ENCODE measurements at places on chromosomes 1 and 21.

DNA sequence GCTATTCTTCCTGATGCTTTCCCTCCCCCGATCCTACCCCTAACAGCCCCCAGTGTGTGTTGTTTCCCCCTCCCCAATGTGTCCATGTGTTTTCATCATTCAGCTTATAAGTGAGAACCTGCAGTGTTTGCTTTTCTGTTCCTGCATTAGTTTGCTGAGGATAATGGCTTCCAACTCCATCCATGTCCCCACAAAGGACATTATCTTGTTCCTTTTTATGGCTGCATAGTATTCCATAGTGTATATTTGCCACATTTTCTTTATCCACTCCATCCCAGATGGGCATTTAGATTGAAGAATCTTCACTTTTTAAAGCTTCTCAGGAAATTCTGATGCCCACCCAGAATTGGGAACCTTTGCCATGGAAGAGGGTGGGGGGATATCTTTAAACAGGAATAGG is 19.0 kb upstream of the SLC2A1 start:
- DNase-seq = no peak

GRCh38 chr1:215417122-215417521 is 150.0 kb upstream of the KCTD3 start:
- DNase-seq = no peak

DNA sequence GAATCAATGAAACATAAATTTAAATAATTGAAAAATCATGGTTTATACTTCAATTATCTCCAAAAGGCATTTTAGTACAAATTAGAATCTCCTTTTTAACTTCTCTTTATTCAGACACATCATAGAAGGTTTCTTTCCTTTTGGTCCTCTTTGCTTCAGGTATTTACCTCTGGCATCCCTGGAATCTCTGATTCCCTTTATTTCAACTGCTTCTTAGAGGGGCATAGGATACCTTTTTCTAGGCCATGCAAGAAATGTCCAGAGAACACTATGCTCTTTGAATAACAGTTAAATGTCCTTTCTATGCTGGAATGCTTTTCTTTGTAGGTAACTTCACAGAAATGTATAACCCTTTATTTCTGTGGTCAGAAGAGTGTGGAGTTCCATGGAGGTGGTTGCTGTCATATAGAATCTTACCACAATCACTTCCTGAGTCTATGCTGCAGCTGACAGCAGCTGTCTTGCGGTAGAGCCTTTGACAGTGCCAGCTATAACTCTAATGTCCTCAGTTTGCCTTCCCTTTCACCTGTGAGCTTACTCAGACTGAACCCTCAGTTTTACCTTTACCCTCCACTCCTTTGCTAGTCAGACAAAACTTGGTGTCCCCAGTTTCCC is 8.6 kb downstream of the LAMC2 start:
- no peak for DNase-seq

GRCh38 chr1:3369446-3370076 is 84.9 kb upstream of the ARHGEF16 start:
- DNase-seq = no peak

- no peak for DNase-seq
Observed at GRCh38 chr1:50251702-50252101, 143.0 kb downstream of the ELAVL4 start.

DNA sequence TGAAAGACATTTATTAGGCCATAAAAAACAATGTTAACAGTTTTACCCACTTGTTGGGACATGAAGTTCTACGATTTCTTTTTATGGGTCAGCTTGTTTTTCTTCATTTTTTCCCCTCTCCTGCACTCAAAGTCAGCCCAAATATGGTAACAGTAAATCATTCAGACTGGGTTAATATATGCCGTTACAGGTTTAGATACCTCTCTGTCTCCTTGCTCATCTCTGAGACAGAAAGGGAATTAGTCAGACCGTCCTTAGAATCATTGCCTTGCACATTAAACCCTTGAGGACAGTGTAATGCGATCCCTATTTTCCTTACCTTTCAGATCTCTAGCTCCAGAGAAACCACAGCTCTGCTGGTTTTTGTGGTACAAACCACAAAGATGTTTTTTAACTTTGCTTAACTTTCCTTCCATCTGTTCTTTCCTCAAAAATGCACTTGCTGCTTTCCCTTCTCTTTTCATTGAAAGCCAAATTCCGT is 613.3 kb downstream of the PLPP3 start:
- no peak for DNase-seq

GRCh38 chr1:206658981-206659273 is 23.6 kb downstream of the DYRK3 start:
- DNase-seq = no peak

DNA sequence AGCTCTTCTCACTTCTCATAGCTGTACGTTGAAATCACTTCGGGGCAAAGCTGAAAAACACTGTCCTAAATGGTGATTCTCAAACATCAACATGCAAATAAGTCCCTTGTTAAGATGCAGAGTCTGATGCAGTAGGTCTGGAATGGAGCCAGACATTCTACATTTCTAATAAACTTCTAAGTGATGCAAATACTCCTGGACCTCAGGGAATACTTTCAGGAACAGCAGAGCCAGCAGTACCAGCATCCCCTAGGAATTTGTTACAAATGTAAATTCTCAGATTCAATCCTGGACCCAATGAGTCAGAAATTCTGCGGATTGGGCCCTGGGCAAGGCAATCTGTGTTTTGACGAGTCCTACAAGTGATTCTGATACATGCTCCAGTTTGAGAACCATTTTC is 152.3 kb downstream of the PCNX2 start:
- no peak for DNase-seq

DNA sequence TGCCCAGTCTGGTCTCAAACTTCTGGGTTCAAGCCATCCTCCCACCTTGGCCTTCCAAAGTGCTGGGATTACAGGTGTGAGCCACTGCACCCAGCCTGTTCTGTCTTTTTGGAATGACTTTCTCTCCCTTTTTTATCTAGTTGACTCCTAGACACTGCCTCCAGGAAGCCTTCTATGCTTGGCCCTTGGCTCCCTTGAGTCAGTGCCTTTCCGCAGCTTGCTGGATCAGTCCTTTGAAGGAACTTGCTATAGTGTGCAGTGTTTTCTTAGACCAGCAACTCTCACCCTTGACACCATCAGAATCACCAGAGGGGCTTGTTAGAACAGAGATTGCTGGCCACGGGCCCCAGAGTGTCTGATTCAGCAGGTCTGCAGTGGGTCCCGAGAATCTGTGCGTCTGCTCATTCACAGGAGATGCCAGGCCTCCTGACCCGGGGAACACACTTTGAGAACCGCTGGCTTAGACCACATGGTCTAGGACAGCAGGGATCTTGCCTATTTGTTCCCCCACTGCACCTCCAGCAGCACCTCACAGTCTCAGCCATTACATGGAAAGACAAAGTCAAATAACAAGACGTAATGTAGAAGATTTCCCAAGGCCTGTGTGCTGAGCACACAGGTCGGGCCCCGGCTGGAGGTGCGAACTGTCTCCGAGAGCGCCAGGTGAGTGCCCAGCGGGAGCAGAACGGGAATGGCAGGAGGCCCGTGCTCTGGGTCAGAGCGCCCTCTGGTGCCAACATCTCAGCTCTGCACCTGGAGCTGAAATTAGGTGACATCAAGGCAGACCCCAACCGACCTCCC is 27.4 kb upstream of the CTPS1 start:
- peak; percentile 40 for DNase-seq

DNA sequence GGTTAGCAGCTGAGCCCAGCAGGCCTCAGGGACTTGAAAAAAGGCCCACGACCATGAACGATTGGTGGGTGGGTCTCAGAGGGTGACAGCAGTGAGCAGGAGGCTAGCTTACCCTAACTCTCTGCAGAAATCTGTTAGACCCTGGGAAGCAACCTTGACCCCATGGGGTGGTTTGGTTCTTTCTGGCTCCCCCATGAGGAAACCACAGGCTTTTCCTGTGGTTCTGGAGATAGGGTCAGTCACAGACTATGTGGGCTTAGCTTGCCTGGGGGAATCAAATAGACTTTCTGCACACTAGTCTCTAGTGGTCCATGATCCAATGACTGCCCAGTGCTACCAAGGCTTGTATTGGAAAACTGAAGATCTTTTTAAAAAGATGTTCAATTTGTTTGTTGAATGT is 118.1 kb downstream of the PLXNA2 start:
- no peak for DNase-seq

DNA sequence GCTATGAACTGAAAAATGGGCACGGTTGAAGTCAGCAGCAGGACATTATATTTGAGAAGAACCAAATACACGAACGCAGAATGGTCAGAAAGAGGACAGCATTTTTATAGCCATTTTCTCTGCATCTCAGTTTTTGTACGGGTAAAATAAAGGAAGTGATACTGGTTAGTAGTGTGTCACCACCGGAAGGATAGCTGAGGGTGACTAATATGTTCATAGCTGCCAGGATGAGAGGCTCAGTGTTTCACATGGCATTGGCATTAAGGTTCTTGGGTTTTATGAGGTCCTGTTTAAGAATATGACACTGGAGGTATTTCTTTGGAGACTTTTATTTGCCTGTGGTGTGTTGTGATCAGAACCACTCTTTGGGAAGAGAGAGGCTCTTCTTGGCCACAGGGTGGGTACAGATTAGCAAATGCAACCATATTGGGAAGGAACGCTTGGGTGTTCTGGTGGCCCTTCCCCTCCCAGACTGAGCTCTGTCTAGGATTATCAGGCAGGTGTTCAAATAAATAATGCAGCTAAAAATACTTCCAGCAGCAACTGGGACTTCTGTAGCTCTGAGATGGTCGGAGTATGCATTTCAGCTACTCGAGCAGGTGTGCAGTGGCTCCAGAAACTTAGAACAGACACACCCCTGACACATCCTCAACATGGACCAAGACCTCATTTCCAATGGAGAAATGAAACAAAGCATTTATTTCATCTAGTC is 158.2 kb downstream of the PBX1 start:
- no peak for DNase-seq

GRCh38 chr21:44930543-44930981 is 9.3 kb upstream of the SLX9 start:
- DNase-seq = no peak

DNA sequence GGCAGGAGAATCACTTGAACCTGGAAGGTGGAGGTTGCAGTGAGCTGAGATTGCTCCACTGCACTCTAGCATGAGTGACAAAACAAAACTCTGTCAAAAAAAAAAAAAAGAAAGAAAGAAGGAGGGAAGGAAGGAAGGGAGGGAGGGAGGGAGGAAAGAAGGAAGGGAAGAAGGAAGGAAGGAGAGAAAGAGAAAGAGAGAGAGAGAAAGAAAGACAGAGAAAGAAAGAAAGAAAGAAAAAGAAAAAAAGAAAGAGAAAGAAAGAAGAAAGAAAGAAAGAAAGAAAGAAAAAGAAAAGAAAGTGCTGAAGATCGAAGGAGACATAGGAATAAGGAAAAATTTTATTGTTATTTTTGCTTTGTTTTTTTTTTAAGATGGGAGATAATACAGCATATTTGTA is 166.7 kb downstream of the SLC44A5 start:
- no peak for DNase-seq

DNA sequence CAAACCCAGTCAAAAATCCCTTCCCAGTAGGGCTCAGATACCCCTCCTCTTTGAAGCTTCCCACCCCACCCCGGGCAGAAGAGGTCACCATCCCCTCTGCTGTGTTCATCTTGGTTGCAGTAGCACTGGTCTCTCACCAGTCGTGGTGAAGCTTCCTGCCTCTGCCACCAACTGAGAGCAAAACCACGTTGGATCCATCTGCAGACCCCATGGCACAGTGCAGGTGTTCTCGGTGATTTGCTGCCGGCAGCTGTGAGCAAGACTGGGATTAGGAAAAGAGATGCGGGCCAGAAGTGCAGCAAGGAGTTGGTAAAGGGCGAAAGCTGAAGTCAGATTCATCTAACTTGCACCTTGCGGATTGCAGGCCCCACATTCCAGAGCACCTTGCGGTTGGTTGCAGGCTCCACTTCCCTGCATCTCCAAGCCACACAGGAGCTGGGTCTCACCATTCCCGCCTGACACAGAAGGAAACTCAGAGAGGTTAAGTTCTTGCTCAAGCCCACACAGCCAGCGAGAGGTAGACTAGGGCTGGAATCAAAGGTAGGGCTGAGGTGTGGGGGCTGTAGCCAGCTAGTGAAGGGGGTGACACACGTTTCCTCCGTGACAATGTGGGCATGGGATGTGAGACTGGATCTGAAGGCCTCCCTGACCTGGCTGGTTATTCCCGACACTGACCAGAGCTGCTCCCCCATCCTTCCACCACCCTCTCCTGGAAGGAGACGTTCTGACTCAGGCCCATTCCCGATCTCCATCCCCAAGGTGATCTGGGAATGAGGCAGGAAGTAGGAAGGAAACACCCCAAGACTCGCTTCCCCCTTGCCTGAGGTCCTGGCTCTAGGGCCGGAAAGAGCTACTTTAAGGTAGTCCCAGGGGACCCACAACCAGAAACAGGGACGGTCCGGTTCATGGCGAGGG is 3.3 kb upstream of the FAM110D start:
- DNase-seq = no peak

GRCh38 chr1:159843459-159843858 is 16.8 kb downstream of the SLAMF8 start:
- DNase-seq = no peak

- DNase-seq = no peak
Observed at GRCh38 chr1:179169616-179170467, 59.6 kb downstream of the ABL2 start.

DNA sequence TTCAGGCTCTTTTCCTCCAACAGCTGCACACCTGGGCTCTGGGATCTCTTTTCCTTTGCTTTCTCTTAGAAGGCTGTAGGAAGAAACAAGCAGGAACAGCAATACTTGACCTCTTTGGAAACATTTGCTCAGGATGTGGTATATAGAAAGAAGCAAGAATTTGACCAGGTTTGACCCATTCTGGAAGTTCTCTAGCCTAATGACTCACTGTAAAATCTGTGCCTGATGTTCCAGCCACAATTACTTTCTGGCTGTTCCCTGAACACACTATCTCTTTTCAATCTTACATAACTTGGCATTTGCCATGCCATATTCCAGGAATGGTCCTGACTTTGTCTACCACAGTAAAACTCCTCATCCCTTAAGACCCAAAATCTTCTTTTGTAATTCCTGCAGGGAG is 419.9 kb upstream of the DAB1 start:
- no peak for DNase-seq

GRCh38 chr1:17919525-17920439 is 164.6 kb downstream of the ACTL8 start:
- no peak for DNase-seq

DNA sequence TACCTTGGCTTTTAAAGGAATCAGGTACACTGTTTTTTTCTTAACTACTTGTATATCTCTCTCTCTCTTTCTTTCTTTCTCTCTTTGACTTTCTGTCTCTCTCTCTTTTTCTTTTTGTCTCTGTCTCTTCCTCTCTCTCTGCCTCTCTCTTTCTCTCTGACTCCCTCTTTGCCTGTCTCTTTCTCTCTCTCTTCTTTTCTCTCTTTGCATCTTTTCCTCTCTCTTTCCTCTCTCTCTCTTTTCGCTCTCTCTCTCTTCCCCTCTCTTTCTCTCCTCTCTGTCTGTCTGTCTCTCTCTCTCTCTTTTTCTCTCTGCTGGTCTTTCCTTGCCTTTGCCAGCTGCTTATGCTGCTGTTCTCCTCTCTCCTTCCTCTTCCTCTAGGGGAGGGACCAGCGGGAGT is 143.2 kb downstream of the TRIM33 start:
- no peak for DNase-seq

GRCh38 chr1:97192872-97193572 is 471.4 kb downstream of the PTBP2 start:
- DNase-seq = no peak
